ENCODE measurements at places on chromosomes 6 and 20. TPM values are rescaled to one million over a fixed set of nuclear protein-coding genes. Genes with fewer than 3 reads are reported as not detected.

DNA sequence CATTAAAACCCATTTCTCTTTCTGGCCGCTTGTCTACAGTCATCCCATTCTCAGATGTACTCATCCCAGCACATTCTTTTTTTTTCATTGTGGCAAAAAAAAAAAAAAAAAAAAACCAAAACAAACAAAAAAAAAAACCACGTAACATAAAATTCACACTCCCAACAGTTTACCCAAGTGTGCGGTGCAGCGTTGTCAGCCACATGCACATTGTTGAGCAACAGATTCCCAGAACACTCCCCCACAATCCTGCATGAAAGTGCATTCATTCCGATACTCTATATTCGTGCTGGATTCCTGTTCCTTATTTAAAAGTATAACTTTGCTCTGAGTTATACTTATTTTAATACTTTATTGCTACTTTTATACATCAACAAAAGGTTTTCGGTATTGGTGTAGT is 96.0 kb downstream of the SASH1 start:
- no peaks in the 10 kb centered on the region for H3K36me3 ChIP-seq
- no peaks in the 10 kb centered on the region for H3K27me3 ChIP-seq
- no peak overlapping the region for H3K4me3 ChIP-seq
- H3K27ac ChIP-seq, result no peak overlapping the region
- DNase-seq, result no peak

GRCh38 chr6:98136333-98136732 is 698.0 kb upstream of the POU3F2 start:
- no peaks in the 10 kb centered on the region for H3K4me1 ChIP-seq
- H3K27ac ChIP-seq, result no peak overlapping the region
- DNase-seq, result no peak

GRCh38 chr6:125558241-125558843 is 191.1 kb upstream of the HEY2 start:
- no peak overlapping the region for H3K4me3 ChIP-seq
- H3K36me3 ChIP-seq, result no peaks in the 10 kb centered on the region
- no peaks in the 10 kb centered on the region for H3K27me3 ChIP-seq
- no peak for DNase-seq
- H3K27ac ChIP-seq, result no peak overlapping the region

MOXD1 gene
- 0.66 TPM for total RNA-seq

DNA sequence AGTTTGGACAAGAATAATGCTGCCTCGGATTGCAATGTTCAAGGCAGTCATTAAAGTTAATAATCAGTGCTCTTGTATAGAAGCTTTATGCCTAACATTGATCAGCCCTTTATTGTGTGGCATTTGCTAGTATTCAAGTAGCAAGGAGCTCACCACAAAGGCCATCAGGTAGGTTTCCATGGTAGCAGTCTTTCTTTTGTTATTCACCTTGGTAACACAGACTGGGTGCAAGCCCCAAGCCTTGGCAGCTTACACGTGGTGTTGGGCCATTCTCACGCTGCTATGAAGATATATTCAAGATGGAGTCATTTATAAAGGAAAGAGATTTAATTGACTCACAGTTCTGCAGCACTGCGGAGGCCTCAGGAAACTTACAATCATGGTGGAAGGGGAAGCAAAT is 149.3 kb downstream of the ADAT2 start:
- no peak overlapping the region for H3K4me3 ChIP-seq
- no peaks in the 10 kb centered on the region for H3K27me3 ChIP-seq
- no peak overlapping the region for H3K27ac ChIP-seq
- H3K4me1 ChIP-seq, result no peaks in the 10 kb centered on the region
- no peak for DNase-seq

Measured in gastrocnemius medialis (tissue), 4 donors.